ENCODE measurements at places on chromosomes 5 and 9.

DNA sequence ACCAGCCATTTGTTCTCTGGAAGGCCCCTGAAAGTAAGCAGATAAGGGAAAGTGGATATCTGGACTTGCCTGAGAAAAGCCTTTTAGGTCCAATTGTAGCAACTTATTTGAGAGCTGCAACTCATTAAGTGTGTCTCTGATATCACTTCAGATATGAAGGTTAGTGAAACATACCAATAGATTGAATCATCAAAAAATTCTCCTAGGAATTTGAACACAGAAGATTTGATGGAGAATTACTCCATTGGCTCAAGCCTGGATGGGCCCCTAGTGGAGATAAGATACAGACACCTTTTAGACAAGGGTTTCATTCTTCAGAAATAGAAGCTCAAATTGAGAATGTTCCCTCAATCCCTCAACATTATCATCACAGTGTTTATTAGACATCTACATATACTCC is 356.7 kb downstream of the NDUFS4 start:
- H3K4me3 ChIP-seq, result no peak overlapping the region
- peaks cover 2% of the 10 kb centered on the region for H3K36me3 ChIP-seq
- peaks cover 6% of the 10 kb centered on the region for H3K4me1 ChIP-seq
- H3K27me3 ChIP-seq, result no peaks in the 10 kb centered on the region
- DNase-seq, result no peak
- H3K27ac ChIP-seq, result no peak overlapping the region

DNA sequence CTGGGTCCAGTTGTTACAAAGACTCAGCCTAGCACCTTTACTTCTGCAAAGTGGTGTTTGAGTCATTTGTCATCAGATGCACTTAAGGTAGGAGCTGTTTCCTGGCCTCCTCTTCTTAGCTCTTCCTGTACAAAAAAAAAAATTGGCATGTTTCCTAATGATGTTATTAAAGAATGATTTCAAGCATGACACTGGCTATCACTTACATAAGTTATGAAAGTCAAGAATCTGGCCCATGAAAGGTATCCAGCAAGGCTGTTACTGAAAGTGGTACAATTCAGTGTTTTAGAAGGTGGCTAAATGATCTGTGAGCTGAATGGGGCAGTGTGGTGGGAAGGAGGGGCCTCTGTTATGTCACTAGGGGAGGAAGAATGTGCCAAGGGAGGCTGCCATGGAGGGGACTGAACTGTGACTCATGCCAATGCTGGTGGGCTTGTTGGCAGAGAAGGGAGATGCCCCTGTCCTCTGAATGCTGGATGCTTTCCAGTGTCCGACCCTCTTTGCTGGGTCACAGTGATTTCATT is 175.1 kb upstream of the MAP1B start:
- H3K27me3 ChIP-seq, result peaks cover 56% of the 10 kb centered on the region
- no peak overlapping the region for H3K27ac ChIP-seq
- no peak overlapping the region for H3K4me3 ChIP-seq
- no peaks in the 10 kb centered on the region for H3K36me3 ChIP-seq

GRCh38 chr5:154466671-154467070 is 11.4 kb downstream of the HAND1 start:
- peaks cover 2% of the 10 kb centered on the region for H3K36me3 ChIP-seq
- no peak overlapping the region for H3K4me3 ChIP-seq
- H3K27ac ChIP-seq, result no peak overlapping the region

DNA sequence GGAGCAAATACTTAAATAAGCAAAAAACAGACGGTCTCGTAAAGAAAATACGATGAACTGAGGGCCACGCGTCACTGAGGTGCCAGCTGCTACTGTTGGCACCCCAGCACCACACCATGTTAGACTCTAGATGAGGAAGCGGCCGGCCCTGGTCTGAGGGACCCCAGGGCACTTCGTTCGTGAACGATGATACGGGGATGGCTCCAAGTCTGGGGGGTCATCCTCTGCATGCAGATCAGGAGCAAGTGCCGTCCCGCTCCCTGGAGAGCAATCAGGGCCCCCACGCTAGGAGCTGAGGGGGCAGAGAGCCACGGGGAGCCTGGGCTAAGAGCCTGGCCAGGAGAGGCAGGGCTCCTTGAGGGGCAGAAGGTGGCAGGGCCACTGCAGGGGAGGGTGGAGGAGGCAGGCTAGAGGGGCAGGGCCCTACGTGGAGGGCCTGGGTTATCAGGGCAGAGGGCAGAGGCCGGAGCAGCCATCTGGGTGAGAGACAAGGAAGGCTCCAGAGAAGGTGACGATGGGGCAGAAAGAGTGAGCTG is 24.1 kb downstream of the SARDH start:
- peaks cover 28% of the 10 kb centered on the region for H3K27me3 ChIP-seq
- H3K36me3 ChIP-seq, result no peaks in the 10 kb centered on the region
- H3K4me3 ChIP-seq, result no peak overlapping the region
- peaks cover 17% of the 10 kb centered on the region for H3K4me1 ChIP-seq

DNA sequence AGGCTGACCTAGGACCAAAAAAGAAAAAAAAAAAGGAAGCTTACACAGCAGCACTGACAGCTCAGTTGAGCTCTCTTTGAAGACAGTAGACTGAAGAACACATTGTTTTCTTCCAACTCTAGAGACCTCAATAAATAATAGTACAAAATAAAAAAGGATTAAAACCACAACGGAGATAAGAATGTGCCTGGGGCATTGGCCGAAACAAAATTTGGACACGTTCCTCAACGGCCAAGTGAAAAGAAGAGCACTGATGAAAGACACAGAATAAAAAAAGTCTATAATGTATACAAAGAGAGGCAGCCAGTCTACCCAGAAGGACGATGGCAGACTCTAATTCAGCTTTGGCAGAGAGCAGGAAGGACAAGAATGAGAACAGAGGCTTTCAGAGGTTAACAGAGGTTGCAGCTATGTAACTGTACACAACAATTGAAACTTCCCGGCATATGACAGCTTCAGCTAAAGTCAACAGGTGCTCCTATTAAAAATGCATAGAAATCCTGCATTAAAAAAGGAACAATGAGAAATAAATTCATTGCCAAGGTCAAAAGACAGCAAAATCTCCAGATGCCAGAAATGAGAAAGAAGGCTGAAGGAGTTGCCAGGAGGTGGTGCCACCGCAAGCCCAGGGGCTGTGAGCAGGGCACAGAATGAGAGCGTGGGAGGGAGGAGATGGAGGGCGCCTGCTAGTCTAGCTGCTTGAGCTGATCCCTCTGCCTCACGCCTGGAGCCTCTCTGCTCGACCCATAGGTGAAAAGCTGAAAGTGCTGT is 113.9 kb downstream of the DCP2 start:
- H3K27ac ChIP-seq, result no peak overlapping the region
- peaks cover 34% of the 10 kb centered on the region for H3K27me3 ChIP-seq
- H3K4me3 ChIP-seq, result no peak overlapping the region
- DNase-seq, result no peak
- H3K4me1 ChIP-seq, result no peaks in the 10 kb centered on the region
- peaks cover 1% of the 10 kb centered on the region for H3K36me3 ChIP-seq

DNA sequence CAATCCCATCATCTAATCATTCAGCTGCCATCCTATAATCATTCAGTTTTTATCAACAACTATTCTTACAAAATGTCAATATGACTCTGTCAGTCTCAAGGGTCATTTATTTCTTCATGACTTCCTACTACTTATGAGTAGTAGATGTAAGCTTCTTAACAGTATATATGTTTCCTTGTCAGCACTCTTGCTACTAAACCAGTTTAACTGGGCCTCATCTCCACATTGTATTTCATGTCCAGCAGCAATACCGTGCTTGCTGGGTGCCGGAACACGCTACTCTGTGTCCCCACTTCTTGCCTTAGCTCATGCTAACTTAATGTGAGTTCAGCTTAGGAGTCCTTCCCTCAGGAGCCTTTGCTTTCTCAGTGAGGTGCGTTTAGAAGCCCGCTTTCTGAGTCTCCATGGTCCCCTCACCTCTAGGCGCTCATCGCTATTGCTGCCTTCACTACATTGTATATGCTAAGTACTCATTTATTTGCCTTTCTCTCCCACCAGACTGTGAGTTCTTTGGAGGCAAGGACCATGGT is 32.9 kb downstream of the ELL2 start:
- no peaks in the 10 kb centered on the region for H3K27me3 ChIP-seq
- H3K4me1 ChIP-seq, result peaks cover 13% of the 10 kb centered on the region
- H3K27ac ChIP-seq, result peak overlapping the region; percentile 2

DNA sequence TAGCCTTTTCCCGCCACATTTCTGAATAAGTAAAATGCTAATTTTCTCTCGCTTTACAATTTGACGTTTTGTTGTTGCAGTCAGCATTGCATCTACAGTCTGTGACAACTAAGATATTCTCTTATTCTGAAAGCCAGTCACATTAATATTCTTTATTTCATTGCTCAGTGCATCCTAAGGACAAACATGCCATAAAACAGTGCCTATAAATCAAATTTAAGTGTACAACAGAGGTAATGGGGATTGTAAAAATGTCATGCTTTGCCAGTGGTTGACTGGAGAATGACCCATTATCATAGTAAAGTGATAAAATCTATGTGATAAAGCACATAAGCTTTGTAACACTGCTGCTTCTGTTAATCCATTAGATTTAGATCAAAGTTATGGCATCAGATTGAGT is 1850.0 kb upstream of the ACO1 start:
- no peaks in the 10 kb centered on the region for H3K27me3 ChIP-seq
- peaks cover 2% of the 10 kb centered on the region for H3K36me3 ChIP-seq
